ENCODE measurements at places on chromosomes 12 and 14.

DNA sequence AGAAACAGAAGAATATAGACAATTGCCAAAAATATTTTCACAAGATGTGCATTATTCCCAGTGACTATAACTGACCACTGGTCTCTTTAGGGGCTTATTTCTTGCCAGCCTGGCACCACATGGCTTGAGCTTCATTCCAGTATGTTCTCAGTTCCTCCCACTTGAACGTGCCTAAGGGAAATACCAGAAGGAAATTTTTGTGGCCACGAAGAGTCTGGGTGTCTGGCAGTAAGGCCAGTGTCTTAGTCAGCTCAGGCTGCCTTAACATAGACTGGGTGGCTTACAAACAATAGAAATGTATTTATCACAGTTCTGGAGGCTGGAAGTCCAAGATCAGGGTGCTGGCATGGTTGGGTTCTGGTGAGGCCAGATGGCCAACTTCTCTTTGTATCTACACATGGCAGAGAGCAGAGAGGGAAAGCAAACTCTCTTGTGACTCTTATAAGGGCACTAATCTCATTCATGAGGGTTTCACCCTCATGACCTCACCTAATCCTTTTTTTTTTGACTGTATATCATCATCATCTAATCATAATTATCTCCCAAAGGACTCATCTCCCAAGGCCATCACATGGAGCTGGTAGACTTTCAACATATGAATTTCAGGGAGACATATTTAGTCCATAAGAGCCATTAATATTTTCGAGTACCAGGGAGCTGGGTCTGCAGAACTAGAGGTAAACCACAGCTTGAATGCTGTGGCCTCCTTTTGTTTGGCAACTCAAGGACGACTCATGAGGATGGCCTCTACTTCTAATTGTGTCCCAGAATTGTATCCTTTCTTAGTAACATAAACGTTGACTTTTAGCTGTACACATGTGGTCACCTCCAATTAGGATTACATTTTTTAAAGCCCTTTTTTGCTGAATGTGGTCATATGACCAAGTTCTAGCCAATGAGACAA is 5.1 kb upstream of the SMOC1 start:
- DNase-seq = no peak

DNA sequence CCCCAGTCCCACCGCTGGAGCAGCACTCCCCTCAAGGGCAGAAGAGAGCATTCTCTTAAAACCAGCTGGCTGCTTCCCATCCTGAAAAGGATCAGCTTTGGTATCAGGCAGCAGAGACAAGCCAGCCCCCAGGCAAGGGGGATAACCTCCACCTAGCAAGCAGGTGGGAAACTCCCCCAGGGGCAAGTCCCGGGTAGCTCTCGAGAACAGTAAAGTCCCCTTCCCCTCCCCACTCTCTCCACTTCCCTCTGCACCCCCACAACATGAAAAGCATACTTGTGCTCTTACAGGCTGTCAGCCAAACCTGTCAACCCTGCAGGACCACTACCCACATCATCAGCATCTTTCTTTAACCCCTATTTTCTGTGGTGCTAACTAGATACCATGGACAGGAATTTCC is 254.0 kb downstream of the NTF3 start:
- DNase-seq = no peak

- no peak for DNase-seq
These were observed 9.4 kb downstream of the AKT1 start for GRCh38 chr14:104786091-104786586.

DNA sequence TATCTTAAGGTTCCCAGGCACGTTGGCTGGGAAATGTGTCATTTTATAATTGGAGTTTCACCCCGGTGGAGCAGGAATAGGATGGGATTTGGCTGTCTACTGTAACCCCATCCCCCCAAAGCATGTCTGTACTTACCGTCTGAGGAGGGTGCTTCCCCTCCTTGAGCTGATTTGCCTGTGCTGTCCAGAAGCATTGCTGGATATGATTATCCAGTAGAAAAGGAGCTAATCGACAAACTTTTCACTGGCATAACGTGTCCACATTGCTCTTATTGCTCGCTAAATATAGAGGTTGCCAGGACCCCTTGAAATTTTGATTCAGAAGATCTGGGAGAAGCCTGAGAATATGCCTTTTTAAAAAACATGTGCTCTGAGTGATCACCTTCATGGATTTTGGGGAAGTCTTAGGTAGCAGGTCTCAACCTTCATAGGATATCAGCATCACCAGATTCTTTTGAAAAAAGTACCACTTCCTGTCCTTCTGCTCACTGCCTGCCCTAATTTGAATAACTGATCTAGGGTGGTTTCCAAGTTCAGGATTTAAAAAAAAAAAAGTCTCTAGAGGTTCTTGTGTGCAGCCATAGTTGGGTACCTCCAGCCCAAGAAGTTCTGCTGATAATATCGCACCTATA is 80.4 kb upstream of the KCNA1 start:
- DNase-seq = peak; percentile 18

GRCh38 chr14:86654558-86655184 is 1124.7 kb downstream of the FLRT2 start:
- DNase-seq = peak; percentile 34

GRCh38 chr14:59754256-59754655 is 116.3 kb downstream of the RTN1 start:
- no peak for DNase-seq

GRCh38 chr12:8078398-8078797 is 3.7 kb upstream of the NECAP1 start:
- DNase-seq = peak; percentile 75

DNA sequence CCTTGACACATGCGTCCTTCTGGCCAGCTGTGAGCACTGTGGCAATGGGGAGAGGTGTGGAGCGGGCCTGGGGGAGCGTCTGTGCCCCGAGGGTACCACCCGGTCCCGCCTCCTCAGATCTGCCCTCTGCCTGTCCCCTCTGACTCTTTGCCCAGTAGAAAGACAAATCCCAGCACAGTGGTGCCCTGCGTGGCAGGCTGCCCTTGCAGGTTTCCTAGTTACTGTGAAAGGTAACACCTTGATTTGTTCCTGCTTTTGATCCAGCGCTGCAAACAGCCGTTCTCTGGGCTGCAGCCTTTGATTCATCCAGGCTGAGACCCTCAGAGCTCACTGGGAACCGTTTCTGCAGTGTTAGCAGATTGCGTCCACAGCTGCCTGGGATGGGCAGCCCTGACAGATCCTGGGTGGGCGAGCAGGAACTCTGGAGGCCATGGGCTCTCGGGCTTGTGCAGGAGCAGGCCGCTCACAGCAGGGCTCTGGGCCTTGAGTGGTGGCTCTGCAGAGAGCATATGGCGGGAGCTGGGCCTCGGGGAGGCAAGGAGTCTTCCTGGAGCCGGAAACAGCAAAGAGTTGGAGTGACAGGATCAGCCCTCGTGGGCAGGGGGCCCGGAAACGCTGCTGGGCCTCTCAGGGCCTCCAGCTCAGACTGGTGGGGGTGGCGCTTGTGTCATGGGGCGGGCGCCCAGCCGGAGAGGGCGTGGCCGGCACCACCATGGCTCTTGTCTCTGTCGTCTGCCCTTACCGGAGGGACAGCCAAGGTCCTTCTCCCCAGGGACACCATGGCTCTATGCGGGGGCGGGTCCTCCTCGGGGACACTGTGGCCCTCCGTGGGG is 16.6 kb downstream of the FBRSL1 start:
- DNase-seq = peak; percentile 84

DNA sequence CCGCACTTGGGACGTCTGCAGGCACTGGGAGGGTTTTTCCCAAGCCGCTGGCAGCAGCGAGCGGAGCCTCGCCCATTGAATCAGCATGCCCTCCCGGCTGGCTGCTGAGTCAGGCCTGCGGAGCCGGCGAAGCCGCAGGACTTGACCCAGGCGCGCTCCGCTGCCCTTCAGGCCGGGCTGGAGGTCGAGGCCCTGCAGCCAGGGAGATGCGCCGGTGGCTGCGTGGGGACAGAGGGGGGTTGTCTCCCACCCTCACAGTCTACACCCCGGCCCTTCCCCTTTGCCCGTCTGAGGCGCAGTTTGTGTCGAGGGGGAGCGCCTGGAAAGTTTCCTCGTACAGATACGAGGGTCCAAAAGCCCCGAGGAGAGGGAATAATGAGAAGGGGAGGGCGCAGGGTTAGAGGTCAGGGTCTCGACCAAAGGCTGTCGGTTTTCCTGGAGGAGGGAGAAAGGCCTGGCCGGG is 759 bp upstream of the KLC1 start:
- DNase-seq = peak; percentile 48

GRCh38 chr14:31945701-31946100 is 131.4 kb upstream of the ARHGAP5 start:
- DNase-seq = no peak

GRCh38 chr12:94107910-94108309 is 40.5 kb upstream of the PLXNC1 start:
- no peak for DNase-seq

GRCh38 chr14:73460691-73461127 is 2.4 kb upstream of the NUMB start:
- DNase-seq = no peak

GRCh38 chr14:59969319-59969718 is 49.4 kb downstream of the LRRC9 start:
- DNase-seq = no peak

- DNase-seq = no peak
These were observed 47.1 kb upstream of the RERG start for GRCh38 chr12:15268309-15268708.

DNA sequence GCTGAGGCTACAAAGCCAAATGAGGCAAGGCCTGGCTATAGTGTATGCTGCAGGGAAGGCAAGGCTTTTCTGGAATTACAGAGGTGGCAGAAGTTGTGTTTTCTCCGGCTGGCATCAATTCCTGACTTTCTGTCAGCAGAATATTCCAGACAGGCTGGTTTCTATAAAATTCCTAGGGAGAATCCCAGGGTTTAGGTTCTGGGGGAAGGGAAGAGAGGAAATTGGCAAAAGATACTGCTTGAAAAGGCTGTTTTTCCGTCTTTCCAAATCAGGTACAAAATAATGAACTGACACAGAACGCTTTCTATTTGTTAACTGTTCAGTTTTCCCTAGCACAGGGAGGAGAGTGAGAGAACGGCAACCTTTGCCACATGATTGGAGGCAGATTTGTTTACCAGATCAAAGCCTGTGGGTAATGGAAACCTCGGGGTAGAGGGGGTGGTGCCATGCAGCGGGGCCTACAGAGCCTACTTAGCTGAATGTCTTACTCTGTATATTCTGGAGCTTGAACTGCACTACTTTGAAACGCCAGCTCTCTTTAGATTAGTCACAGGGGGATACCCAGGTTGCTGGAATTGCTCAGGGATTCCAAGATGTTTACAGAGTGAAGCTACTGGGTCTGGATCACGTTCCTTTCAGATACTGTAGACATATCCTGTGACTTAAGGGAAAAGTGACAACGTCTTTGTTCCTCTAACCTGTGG is 65.8 kb upstream of the DACT1 start:
- peak; percentile 77 for DNase-seq

DNA sequence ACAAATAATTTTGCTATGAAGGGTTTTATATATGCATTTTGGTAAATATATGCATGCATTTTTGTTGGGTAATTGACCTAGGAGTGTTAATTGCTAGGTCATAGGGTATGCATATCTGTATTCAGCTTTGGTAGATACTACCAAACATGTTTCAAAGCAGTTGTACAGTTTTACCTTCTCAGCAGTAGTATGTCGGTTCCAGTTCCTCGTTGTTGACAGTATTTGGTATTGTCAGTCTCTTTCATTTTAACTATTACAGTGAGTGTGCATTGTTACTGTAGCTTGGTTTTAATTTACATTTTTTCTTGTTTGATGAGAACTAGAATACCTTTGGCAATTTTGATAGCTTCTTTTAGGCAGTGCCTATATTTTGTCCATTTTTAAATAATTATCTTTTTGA is 98.9 kb downstream of the ARID2 start:
- no peak for DNase-seq

- DNase-seq = no peak
These were observed 11.5 kb downstream of the RIMKLB start for GRCh38 chr12:8709124-8709830.

DNA sequence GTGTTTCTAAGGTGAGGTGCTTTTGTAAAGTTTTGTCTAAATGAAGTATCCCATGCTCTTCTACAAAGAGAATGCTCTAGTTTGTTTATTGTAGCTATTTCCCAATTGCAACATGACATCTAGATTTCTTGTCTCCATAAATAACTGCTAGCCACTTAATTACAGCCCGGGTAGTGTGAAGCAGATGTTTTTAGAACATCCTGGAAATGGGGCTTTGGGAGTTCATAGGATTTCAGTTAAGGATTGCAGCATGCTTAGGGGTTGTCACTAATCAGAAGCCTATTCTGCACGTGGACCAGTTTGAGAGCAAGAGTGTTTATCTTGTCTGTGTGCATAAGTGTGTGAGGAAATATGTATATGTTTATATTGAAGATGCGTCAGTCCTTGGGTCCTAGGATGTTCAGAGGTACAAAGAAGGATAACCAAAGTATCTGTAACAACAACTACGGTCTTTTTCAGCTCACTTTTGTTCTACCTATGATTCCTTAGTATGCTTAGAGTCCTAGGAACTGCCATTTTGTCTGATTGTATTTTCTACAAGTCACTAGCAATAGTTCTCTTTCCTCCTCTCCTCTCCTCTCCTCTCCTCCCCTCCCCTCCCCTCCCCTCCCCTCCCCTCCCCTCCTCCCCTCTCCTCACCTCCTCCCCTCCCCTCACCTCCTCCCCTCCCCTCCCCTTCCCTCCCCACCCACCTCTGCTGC is 135.3 kb downstream of the ACSS3 start:
- DNase-seq = no peak

GRCh38 chr14:49396801-49397200 is 189.4 kb downstream of the RPS29 start:
- DNase-seq = no peak

- peak; percentile 49 for DNase-seq
These were observed 8.0 kb upstream of the ASB8 start for GRCh38 chr12:48165089-48165981.

GRCh38 chr12:51218607-51219161 is 822 bp upstream of the POU6F1 start:
- no peak for DNase-seq

GRCh38 chr12:64667793-64668192 is 57.5 kb downstream of the RASSF3 start:
- DNase-seq = no peak

GRCh38 chr12:11446372-11446771 is 51.0 kb upstream of the PRB2 start:
- DNase-seq = no peak

DNA sequence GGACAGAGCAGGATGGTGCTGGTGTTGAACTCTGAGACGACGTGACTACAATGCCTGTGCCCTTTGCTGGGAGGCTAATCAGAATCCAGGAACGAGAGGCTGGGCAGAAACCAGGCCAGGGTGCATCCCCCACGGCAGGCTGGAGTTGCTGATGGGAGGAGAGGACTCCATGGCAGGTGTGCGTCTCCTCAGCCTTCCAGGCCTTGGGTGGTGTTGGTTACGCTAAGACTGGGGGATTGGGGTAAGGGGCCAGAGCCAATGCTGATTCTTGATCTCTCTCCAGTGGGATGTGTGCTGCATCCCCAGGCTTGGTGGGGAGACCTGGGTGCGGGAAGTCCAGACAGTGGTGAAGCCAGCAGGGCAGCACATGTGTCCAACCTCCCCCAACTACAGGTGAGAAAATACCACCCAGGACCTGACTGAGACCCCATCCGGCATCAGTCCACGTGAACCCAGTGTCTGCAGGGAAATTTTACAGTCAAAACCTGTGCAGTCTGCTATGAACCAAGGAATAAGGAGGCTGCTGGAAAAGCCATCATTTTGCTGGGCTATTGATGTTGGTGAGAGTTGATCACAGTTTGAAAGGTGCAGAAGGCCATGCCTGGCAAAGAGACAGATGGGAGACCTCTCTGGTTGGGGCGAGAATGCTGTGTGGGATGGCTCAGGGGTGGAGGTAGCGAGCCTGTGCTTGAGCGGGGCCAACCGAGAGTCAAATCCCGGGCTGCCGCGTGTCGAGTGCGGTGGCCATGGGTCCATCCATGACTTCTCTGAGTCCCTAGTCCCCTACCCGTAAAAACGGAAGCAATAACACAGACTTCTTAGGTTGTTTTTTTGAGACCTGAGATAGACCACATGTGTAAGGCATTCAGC is 89.8 kb downstream of the NTF3 start:
- no peak for DNase-seq
